ENCODE measurements at places on chromosomes 12 and 14.

DNA sequence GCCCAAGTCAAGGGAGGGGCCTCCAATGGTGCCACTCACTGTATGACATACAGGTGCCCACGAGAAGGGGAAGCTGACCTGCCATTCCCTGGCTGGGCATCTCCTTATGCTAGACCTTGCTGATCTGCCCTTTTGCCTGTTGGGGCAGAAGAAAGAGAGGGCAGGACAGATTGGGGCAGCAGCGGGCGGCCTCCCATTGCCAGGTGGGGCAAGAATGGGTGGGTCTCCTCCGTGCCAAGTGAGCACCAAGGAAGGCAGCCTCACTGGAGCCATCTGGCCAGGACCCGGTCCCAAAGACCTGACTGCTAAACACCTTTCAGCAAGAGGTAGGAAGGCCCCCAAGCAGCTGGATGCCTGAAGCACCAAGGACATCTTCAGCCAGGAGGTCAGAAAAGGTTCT is 50.5 kb downstream of the PLEKHG3 start:
- DNase-seq: no peak

- DNase-seq: peak; percentile 39
Observed at GRCh38 chr12:78746001-78746400, 118.6 kb upstream of the SYT1 start.

GRCh38 chr12:1662761-1663439 is 28.0 kb upstream of the ADIPOR2 start:
- DNase-seq: no peak

- no peak for DNase-seq
Observed at GRCh38 chr12:28082096-28082495, 108.2 kb upstream of the CCDC91 start.

DNA sequence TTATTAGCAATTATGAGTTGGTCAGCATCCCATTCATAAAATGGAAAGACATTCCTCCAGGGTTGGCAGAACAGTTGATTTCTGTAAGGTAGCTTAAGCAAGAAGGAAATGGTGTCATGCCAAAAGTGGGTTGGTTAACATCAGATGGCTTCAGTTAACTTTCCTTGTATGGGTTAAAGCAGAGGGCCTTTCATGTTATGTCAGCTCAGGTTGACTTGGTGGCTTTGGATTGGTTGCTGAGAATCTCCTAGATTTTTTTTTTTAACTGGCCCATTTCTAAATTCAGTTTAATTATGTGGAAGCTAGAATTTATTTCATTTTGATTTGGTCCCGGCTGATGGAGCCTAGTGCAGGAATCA is 87.8 kb downstream of the BBS10 start:
- peak; percentile 62 for DNase-seq

- DNase-seq: no peak
Observed at GRCh38 chr12:11732023-11732422, 82.5 kb downstream of the ETV6 start.

DNA sequence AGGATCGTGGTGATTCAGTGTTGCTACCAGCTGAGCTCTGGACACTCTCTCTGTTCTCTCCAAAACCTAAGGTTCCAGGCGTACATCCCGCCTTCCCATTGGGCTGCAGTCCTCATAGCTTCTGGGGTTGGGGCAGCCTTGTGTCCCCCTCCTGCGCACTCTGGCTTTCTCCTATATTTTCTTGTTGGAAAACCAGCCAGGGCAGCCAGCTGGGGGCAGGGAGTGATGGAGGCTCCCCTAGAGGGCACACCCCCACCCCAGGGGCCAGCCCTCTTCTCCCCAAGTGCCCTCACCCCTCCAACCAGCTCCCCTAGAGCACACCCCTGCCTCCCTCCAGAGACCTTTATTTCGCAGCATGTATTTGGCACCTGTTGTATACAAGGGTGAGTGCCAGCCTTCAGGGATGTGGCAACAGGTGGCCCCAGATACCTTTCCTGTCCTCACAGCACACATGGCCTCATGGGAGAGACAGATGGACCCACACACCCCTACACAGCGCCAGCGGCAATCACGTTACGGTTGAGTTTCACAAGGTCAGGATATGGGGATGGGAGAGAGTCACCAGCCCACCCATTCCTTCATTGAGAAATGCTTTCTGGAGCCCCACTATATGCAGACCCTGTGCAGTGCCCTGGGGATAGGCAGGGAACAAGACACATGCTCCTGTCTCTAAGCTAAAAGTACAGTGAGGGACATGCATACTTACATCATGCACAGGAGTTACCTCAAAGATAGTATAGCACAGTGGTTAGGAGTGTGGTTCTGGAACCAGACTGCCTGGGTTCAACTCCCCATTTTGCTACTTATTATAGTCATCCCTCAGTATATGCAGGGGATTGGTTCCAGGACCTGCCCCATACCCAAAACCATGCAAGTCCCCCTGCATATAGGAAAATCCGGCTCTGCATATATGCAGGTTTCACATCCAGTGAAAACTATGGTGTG is 141.1 kb downstream of the PHETA1 start:
- DNase-seq: peak; percentile 4

GRCh38 chr12:76551482-76551888 is 8.1 kb downstream of the OSBPL8 start:
- DNase-seq: no peak

- DNase-seq: peak; percentile 56
Observed at GRCh38 chr12:116123451-116124258, 153.8 kb downstream of the MED13L start.
